ENCODE measurements at places on chromosomes 4 and X.

DNA sequence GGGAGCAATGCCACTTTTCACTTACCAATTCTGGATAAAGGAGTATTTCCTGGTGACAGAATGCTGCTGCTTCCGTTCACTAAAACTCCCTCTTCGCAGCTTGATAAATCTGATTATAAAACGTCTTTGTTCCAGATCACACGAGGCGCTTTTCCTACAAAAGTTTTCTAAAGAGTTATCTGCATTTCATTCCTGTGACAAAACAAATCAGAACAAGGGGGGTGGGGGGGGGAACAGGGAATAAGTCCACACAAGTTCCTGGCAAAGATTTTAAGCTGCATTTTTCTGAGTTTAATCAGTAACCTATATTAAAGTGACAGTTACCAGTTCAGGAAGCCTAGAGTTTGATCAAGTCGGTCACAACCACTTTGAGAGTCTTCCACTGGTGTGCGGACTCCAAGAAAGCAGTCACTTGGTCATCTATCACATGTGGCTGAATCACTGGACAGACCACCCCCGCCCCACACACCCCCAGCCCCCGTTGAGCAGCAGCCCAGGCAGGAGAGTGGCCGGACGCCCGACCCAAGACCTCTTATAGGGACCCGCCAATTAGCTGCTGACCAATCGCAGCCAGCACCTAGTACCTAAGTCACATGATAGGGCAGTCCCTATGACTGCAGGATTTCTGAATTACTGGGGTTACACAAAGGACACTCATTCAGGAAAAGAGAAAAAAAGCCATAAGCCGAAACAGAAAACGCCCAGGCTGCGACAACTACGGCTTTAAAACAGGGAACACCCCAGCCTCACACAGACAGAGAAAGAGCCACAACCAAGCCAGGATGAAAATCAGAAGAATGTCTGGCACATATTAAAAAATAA, 569.3 kb upstream of the DIPK2B start:
- no peak for DNase-seq

DNA sequence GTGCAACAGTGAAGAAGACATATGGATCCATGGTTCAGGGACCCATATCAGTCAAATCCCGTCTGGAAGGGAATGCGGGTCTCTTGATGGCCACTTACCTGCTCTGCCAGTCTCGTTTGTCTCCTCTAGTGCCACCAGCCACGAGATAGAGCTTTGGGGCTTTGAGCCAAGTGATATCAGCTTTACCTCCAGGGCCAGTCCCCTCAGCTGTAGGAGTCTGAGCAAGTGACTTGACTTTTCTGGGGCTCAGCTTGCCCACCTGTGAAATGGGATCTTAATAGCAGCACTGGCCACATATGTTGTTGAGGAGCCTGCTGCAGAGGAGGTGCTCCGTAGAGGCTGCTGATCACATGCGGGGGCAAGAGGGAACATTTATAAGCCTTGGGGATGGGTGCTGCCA, 1.2 kb downstream of the SLC2A9 start:
- DNase-seq, result no peak

GRCh38 chr4:113468165-113469022, 293.1 kb downstream of the CAMK2D start:
- no peak for DNase-seq

DNA sequence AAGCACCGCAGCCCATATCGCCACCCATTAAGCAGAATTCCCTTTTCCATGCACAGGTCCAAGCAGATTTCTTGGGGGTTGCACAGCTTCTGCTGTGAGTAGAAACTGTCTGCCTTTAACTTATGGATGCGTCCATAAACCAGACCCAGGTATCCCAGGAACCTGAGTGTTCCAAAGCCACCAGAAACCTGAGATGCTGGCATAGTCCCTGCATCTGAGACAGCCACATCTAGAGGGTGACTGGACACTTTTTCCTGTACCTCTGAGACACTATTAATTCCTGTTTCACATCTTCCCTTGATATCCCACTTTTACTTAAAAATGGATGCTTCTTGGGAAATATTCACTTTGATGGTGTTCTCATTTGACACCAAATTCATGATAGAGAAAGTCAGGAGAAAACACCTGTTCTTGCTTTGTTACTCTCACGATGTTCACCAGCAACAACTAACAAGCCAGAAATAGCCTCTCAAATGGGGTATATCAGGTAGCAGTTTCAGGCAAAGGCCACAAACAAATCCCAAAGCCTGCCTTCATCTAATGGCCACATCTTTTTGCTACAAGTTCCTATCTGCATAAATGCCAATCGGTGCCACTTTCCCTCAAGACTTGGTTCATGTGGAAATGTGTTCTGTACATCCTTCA, 45.5 kb upstream of the PRDX4 start:
- no peak for DNase-seq

- no peak for DNase-seq
Measured at GRCh38 chr4:146275370-146275769, 61.0 kb downstream of the REELD1 start.

- no peak for DNase-seq
Measured at GRCh38 chr4:53608242-53608641, 17.0 kb upstream of the LNX1 start.

GRCh38 chr4:109419679-109420078, 13.9 kb upstream of the SEC24B start:
- no peak for DNase-seq

DNA sequence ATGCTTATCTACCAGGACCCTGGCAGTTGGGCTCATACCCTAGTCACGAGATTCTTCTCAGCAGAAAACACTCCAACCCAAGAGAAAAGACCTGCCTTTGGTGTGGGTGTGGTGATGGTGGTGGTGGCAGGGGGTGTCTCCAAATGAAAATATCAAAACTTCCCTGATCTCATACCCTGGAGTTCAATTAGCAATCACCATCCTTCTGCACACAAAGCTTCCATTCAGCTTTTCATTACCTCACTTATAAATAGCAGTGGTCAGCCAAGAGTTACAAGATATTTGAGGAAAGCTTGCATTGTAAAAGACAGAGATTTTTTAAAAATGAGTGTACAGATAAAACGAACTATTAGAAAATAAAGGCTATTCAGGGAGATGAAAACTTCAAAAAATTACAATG, 580.8 kb upstream of the MAGEB2 start:
- DNase-seq, result no peak

DNA sequence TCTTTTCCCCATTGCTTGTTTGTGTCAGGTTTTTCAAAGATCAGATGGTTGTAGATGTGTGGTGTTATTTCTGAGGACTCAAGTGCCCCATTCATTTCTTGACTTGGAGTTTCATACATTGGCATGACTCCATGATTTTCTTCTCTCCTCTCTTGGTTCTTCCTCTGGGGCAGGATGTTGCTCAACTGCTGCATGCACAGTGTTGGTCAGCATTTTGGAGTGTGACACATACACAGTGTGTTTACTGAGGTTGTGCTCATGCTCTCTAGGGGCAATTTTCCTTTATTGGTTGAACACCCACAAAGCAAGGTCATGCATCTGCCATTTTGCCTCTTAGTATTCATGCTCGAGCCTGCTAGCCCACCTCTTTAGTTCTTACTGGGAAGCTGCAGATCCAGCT, 1993.8 kb downstream of the ARAP2 start:
- no peak for DNase-seq

DNA sequence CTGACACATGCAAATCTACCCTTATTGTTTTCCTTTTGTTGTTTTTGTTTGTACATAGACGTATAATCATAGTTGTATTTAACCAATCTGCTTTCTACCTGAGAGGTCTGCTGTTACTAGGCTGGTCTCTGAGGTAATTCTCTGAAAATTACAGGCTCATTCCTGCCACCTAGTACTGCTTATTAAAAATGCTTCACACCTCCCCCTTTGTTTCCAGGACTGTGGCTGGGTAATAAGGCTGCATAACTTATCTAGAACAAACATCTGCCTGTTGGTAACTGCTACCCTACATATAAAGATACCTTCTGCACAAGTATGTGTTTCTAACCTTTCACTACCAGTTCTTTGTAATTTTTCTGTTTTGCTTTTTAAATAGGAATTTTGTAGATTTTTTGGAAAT, 34.2 kb downstream of the COX7B2 start:
- DNase-seq, result peak; percentile 13

DNA sequence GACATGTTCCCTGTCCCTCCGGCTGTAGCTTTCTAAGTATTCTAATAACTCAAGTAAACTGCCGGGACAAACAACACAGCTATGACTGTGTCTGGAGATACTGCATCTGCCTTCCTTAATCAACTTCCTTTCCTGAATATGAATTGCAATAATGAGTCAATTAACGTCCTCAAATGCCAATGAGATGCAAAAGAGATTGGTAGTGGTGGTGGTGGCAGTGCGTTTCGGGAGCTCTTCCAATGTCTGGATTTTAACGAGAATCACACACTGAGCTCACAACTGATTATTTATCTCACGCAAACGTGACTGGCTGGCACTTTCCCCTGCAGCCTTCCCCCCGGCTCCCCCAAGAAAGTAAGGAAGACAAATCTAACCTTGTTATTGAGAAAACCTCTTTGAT, 226.1 kb upstream of the GK2 start:
- DNase-seq, result no peak

DNA sequence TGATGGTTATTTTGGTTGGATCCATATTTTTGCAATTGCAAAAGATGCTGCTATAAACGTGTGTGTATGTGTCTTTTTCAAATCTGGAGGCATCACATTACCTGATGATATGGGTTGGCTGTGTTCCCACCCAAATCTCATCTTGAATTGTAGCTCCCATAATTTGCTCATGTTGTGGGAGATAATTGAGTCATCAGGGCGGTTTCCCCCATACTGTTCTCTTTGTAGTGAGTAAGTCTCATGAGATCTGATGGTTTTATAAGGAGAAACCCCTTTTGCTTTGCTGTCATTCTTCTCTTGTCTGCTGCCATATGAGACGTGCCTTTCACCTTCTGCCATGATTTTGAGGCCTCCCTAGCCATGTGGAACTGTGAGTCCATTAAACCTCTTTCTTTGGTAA, 33.4 kb downstream of the APOOL start:
- DNase-seq, result no peak

DNA sequence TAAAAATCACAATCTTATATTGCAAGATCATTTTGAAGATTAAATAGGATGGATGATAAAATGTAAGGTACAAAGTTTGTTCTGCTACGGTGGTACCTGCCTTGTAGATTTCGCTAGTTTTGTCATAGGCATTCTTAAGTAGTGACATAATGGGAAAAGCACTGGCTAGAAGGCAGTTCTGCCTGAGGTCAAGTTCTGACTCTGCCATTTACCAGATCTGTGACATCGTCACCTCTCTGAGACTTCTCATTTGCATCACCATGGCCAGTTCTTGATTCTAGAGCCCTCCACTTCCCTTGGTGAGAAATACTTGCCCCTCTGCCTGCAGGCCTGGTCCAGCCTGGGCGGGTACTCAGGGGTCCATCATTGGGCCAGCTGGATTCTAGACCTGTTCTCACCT, 85.2 kb downstream of the HS3ST1 start:
- DNase-seq, result no peak

DNA sequence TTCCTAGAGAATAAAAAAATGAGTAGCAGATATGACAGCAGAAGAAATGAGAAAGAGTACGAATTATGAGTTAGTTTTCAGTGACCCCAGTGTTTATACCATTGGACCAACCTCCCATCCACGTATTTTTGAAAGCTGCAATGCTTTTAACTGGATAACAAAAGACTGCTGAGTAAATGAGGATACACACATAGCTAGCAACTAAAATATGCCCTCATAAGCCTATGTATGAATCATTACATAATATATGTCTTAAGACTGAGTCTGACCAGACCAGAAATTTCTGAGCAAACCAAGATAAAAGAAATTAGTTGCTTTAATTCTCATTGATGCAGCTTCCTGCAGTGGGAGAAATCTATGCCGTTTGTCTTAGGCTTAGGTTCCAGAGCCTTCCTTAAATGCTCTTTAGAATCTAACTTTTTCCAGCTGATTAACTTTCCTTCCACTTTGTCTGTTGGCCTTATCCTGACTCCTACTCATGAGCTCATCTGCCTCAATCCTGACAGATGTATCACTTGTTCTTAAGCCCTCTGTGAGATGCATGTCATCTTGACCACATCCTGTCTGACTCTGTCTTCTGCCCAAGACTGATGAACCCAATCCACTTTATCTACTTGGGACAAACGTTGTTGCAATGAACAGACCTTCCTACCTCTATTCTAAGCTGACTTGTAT, 301.4 kb upstream of the AADAT start:
- no peak for DNase-seq

DNA sequence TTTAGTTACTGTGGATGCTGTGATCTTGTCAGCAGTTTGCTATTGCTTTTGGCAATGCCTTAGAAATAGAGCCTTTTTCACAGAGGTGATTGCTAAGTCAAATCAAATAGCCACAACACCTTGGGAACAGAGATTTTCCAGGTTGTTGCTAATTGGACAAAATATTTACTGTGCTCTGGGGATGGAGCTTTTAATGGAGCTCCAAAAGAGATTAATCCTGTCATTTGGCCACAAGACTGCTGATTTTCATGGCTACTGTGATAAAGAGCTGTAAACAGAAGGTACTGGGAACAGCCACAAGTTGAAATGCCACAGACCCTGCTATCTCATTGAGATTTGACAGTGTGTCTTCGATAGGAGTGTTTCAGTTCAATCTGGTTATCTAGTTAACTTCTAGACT, 1715.2 kb upstream of the ADGRL3 start:
- DNase-seq, result no peak

GRCh38 chr4:112905728-112906127, 143.7 kb upstream of the ANK2 start:
- no peak for DNase-seq

DNA sequence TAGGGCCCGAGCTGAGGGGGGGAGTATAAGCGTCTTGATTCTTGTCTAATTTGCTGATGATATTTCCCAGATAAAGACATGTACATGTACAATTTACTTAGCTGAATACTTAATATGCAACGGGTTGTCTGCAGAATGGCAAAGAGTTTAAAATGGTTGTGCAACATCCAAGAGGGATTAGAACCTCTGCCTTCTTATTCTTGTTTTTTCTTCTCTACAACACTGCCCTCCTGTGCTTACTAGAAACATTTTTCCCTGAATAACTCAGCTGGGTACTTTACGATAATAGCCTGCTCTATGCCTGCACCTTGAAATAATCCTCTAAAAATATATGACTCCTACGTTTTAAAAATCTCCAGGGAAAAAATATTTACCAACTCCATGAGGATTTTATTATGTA, 41.8 kb downstream of the INTS12 start:
- DNase-seq, result peak; percentile 17

DNA sequence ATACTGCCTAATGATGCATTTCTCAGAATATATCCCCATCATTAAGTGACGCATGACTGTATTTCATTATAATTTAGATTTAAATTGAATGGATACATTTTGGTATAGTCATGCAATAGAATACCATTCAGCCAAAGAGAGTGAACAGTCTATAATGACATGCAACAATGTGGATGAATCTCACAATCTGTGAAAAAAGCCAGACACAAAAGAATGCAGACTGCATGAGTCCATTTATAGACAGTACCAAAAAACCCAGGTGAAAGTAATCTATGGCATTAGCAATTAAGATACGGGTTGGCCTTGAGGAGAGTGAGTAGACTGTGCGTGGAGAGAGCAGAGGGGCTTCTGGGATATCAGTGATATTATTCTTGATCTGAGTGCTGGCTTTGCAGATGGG, 239.7 kb upstream of the PGRMC2 start:
- no peak for DNase-seq
